ENCODE measurements at places on chromosomes 4 and X.
A peak's percentile ranks its signal among the peaks of the same experiment; 100 is the strongest.

DNA sequence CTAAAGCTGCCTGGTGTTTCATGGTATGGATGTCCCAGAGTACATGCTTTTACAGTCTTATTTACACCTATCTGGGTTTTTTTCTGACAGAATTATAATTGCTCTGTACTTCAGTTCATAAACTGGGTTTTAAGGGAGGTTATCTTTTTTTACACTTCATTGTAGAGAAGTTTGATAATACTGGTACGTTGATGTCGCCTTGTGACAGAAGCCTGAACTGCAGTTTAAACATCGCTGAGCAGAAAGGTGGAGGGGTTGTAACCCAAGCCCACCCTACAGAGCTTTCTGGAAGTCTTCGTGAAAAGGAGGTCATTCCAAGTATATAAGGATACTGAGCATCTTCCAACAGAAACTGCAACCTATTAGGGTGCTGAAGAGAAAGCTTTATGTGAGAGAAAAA lies 46.4 kb downstream of the BEX1 start:
- no peak for DNase-seq
- no peak overlapping the region for H3K27ac ChIP-seq
- no peaks in the 10 kb centered on the region for H3K4me1 ChIP-seq
- no peaks in the 10 kb centered on the region for H3K27me3 ChIP-seq
- no peaks in the 10 kb centered on the region for H3K36me3 ChIP-seq
- H3K4me3 ChIP-seq: no peak overlapping the region

- DNase-seq: no peak
- H3K4me3 ChIP-seq: no peak overlapping the region
- H3K27me3 ChIP-seq: no peaks in the 10 kb centered on the region
- no peak overlapping the region for H3K27ac ChIP-seq
- no peaks in the 10 kb centered on the region for H3K36me3 ChIP-seq
These were observed 96.1 kb downstream of the MAMLD1 start for GRCh38 chrX:150459196-150459595.

DNA sequence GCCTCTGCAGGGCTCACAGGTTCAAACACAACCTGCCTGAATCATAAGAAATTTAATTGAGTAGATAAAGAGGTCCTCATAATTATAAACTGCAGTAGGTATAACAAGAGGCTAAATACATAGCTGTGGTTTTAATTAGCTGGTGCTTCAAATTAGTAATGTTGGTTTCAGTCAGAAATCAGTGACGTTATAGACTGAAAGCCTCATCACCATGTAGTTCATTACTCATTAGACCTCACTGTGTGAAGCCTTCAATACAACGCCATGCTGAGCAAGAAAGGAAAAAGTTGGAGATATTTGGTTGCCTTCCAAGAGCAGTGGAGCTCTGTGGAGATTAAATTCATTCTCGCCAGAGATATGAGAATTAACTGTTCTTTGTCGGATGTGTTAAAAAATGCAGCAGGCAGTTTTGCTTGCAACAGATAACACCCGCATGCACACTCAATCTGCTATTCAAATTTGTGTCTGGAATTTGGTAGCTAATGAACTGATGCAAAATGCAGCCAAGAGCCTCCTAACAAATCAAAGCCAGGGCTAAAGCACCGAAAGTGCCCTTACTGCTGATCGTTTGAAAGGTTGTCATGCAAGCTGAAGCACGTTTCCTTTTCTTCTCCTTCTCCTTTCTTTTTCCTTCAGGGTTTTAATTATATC lies 148.9 kb downstream of the AFF2 start:
- H3K4me3 ChIP-seq: no peak overlapping the region
- DNase-seq: no peak
- H3K27me3 ChIP-seq: no peaks in the 10 kb centered on the region
- no peaks in the 10 kb centered on the region for H3K36me3 ChIP-seq

GRCh38 chr4:6180841-6181631 lies 19.3 kb downstream of the JAKMIP1 start:
- H3K4me3 ChIP-seq: no peak overlapping the region
- H3K36me3 ChIP-seq: no peaks in the 10 kb centered on the region
- peaks cover 58% of the 10 kb centered on the region for H3K4me1 ChIP-seq

- DNase-seq: no peak
- H3K27ac ChIP-seq: no peak overlapping the region
- H3K4me1 ChIP-seq: no peaks in the 10 kb centered on the region
- no peaks in the 10 kb centered on the region for H3K36me3 ChIP-seq
- H3K27me3 ChIP-seq: no peaks in the 10 kb centered on the region
These were observed 304.7 kb upstream of the TAPT1 start for GRCh38 chr4:16530688-16531635.

GRCh38 chrX:44152852-44153251 lies 179.7 kb upstream of the NDP start:
- no peaks in the 10 kb centered on the region for H3K36me3 ChIP-seq
- DNase-seq: no peak
- no peak overlapping the region for H3K4me3 ChIP-seq
- no peaks in the 10 kb centered on the region for H3K4me1 ChIP-seq
- no peak overlapping the region for H3K27ac ChIP-seq

DNA sequence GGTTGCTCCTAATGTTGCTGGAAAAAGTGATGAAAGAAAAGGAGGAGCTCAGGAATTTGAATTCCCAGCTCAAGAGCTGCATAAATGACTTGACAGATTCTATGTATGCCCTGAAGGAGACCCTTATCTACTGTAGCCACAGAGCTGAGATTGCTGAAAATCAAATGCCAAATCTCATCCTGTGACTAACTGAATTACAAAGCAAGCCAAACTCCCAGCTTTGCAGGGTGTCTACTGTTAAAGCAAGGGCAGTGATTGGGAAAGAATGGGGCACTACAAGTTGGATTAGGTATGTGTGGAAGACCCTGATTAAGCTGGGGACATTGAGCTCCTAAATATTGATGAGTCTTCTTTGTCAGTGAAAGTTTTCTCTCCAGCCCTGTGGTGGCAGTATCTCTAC lies 20.8 kb upstream of the SMIM9 start:
- H3K4me3 ChIP-seq: no peak overlapping the region
- no peaks in the 10 kb centered on the region for H3K27me3 ChIP-seq
- DNase-seq: no peak
- H3K36me3 ChIP-seq: no peaks in the 10 kb centered on the region
- no peaks in the 10 kb centered on the region for H3K4me1 ChIP-seq
- no peak overlapping the region for H3K27ac ChIP-seq

DNA sequence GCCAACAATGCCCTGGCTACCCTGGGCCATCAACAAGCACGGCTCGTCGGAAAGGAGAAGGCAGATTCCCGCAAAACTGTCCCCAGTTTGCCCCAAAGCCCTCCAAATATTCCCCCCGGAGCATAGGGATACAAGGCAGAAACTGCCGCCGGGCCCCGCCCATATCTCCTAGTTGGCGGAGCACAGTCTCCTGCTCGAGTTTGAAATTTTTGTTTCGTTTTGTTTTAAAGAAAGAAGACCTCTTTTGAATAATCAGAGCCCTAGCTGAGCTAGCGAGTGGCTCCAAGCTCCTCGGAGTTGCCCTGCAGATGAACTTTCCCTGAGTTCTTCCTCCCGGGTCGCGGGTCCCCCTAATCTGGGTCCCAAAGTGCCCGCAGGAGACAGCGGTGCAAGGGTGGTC lies 138.1 kb upstream of the ZIC3 start:
- peaks cover 8% of the 10 kb centered on the region for H3K4me1 ChIP-seq
- no peaks in the 10 kb centered on the region for H3K36me3 ChIP-seq
- H3K27ac ChIP-seq: no peak overlapping the region
- DNase-seq: no peak

DNA sequence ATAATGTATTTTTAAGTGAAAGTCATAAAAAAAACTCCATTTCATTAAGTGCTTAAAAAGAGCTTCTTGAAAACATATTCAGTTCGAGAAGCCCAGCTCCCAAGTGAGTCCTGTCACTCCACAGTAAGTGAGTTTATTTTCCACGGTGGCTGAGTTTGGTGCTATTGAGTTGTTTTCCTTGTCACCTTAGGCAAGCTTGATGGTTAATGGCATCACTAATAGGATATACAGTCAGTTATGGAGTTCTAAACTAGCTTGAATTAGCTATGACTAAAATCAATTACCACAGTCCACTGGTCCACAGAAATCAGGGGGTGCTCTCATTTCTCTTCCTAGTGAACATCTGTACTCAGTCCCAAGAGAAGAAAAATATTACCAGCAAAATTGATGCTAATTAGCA lies 1526.2 kb upstream of the IGFBP7 start:
- no peak overlapping the region for H3K27ac ChIP-seq
- H3K27me3 ChIP-seq: no peaks in the 10 kb centered on the region
- no peak for DNase-seq
- no peaks in the 10 kb centered on the region for H3K4me1 ChIP-seq
- H3K4me3 ChIP-seq: no peak overlapping the region
- H3K36me3 ChIP-seq: no peaks in the 10 kb centered on the region

GRCh38 chr4:24053934-24054333 lies 164.1 kb upstream of the PPARGC1A start:
- no peaks in the 10 kb centered on the region for H3K27me3 ChIP-seq
- no peak overlapping the region for H3K27ac ChIP-seq
- H3K4me1 ChIP-seq: no peaks in the 10 kb centered on the region
- H3K36me3 ChIP-seq: no peaks in the 10 kb centered on the region
- no peak overlapping the region for H3K4me3 ChIP-seq

DNA sequence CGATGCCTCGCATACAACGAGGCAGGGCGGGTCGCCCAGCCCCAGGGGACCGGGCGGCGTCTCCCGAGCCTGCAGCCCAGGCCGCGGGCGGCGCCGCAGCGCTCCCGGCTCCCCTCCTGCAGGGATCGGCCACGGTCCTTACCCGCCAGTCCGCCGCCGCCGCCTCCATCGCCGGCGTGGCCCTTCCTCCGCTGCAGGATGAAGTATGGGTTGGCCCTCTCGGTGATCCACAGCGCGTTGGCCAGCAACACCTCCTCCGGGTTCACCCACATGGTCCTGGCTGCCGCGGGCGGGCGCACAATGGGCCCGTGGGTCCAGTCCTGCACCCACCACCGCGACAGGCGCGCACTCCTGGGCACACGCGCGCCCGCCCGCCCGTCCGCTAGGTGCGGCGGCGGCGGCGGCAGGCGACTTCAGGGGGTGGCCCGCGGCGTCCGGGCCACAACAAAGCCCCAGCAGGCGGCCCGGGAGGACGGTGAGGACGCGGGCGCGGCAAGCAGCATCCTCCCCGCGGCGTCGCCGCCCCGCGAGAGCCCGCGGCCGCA lies 339 bp downstream of the TBC1D9 start:
- H3K36me3 ChIP-seq: no peaks in the 10 kb centered on the region
- no peak overlapping the region for H3K27ac ChIP-seq
- peak overlapping the region; percentile 46 for H3K4me3 ChIP-seq
- peaks cover 8% of the 10 kb centered on the region for H3K27me3 ChIP-seq
- DNase-seq: no peak

GRCh38 chr4:89549907-89550306 lies 242.3 kb upstream of the GPRIN3 start:
- no peak overlapping the region for H3K27ac ChIP-seq
- H3K4me1 ChIP-seq: no peaks in the 10 kb centered on the region
- no peaks in the 10 kb centered on the region for H3K27me3 ChIP-seq
- no peaks in the 10 kb centered on the region for H3K36me3 ChIP-seq

DNA sequence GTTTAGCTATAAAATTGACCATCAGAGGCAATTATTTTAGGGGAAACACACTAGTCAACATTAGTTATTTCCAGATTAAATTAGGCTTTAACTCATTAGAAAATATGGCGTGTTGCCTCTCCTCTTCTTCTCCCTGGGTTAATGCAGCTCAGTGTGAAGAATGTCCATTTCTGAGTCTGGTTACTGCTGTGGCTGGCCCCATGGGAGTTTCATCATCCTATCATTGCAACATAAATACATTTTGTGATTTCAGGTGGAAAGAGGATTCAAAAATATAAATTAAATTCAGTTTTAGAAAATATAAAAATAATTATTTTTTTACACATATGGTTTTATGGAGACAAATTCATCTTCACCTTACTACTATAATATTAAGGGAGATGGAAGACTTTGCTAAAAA lies 288.5 kb upstream of the ARSJ start:
- DNase-seq: no peak
- no peaks in the 10 kb centered on the region for H3K36me3 ChIP-seq
- H3K27me3 ChIP-seq: no peaks in the 10 kb centered on the region
- H3K27ac ChIP-seq: no peak overlapping the region
- H3K4me3 ChIP-seq: no peak overlapping the region

- no peak for DNase-seq
- no peak overlapping the region for H3K27ac ChIP-seq
- no peaks in the 10 kb centered on the region for H3K27me3 ChIP-seq
- no peaks in the 10 kb centered on the region for H3K4me1 ChIP-seq
These were observed 358.7 kb upstream of the CTSO start for GRCh38 chr4:156312261-156312847.

- H3K4me3 ChIP-seq: no peak overlapping the region
- peaks cover 12% of the 10 kb centered on the region for H3K36me3 ChIP-seq
- no peaks in the 10 kb centered on the region for H3K27me3 ChIP-seq
- peaks cover 43% of the 10 kb centered on the region for H3K4me1 ChIP-seq
These were observed 3.3 kb downstream of the RNF4 start for GRCh38 chr4:2472187-2472586.

DNA sequence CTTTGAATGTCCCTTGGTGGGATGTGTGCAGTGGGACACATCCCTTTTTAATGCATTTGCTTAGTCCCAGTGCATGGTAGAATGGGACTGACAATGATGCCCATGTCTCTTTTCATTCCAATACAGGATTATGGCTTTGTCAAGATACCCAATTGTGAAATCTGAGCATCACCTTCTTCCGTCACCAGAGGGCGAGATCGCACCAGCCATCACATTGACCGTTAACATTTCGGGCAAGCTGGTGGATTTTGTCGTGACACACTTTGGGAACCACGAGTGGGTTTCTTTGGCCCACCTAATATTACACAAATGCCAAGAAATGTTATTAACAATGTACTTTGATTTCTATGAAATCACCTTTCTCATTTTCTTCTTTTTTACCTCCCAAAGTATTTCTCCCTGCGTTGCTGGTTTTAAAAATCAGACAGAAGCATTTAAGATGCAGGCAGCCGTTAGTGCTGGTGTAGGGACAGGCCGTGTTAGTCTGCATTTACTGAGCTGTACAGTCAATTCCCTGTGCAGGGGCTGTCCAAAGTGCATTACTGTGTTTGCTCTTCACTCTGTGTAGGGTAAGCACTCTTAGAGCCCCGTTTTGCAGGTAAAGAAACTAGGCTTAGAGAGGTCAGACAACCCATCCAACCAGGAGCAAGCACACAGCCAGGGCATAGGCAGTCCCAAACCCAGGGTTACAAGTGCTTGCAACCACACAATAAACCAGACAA lies 46.5 kb downstream of the CWH43 start:
- no peaks in the 10 kb centered on the region for H3K4me1 ChIP-seq
- H3K27me3 ChIP-seq: peaks cover 3% of the 10 kb centered on the region
- H3K36me3 ChIP-seq: no peaks in the 10 kb centered on the region
- H3K4me3 ChIP-seq: no peak overlapping the region
- DNase-seq: no peak

GRCh38 chr4:127236889-127237288 lies 395.9 kb upstream of the INTU start:
- no peaks in the 10 kb centered on the region for H3K36me3 ChIP-seq
- H3K4me1 ChIP-seq: no peaks in the 10 kb centered on the region
- no peaks in the 10 kb centered on the region for H3K27me3 ChIP-seq
- no peak for DNase-seq
- no peak overlapping the region for H3K4me3 ChIP-seq
